NCI-H1930 (cell line): ENCODE measurements at places on chromosomes 11 and 22.
A peak's percentile ranks its signal among the peaks of the same experiment; 100 is the strongest.

GRCh38 chr11:61976813-61977475, 9.5 kb upstream of the FTH1 start:
- no peak for DNase-seq

- DNase-seq, result no peak
Observed at GRCh38 chr11:44805596-44805995, 78.8 kb downstream of the TSPAN18 start.

DNA sequence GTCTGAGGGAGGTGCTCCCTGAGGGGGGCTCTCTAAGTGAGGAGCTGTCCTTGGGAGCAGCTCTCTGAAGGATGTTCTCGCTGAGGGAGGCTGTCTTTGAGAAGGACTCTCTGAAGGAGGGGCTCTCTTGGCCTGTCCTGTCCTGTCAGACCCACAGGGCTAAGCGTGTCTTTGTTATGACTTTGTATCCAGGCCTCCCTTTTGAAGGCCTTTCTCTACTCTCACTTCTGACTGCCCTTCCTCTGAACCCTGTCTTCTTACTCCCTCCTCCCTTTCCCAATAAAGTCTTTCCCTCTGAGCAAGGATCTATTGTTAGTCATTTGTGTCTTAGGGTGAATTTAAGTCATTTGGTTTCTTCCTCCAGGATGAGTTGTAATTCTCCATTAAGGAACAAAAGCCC, 330.1 kb upstream of the PLET1 start:
- no peak for DNase-seq

DNA sequence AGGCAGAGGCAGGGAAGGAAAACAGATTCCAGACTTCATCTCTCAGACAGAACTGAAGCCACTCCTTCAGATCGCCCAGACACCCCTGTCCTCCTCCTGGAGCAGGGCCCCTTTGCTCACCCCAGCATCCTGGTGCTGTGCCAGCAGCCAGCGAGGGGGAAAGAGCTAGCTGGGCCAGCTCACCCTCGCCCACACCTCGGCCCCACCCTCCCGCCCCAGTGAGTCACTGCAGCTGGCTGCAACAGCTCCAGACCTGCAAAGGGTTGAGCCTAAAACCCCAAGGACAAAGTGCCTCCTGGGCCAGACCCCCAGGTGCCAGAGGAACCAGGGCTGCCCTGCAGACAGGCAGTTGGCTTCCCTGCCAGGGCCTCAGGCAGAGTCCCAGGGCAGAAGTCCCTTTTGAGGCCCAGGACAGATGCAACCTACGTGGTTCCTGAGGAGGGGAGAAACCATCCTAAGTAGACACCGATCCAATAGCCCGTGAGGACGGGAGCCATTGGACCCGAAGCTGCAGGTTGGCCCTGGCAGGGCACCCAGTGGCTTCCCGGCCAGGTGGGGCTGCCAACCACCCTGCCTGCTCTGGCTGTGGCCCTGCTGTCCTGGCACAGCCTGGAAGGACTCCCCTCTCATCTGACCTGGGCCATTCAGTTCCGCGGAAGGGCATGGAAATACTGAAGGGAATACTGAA, 7.2 kb downstream of the AHNAK start:
- no peak for DNase-seq

DNA sequence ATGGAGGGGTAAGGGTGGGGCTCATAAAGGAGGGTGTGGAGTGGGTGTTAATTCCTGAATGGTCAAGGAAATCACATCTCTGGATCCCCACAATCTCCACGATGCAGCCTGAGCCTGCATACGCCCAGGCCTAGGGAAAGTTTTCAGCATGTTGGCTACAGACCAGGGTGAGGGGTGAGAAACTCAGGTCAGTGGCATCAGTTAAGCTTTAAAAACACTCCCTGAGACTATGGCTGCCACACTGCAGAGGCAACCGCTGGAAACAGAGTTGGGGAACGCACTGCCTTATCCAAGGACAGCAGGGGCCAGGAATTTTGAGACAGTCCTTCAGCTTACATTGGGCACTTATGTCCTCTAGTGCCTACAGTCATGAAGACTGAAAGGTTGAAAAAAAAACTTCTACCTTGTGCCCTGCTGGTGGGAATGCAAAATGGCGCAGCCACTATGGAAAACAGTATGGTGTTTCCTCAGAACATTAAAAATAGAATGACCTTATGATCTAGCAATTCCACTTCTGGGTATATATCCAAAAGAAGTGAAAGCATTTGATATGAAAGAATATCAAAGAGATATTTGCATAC, 19.7 kb downstream of the DKK3 start:
- DNase-seq, result no peak

- DNase-seq, result no peak
Observed at GRCh38 chr22:36467042-36467810, 14.2 kb downstream of the TXN2 start.

GRCh38 chr11:115284773-115285172, 219.4 kb downstream of the CADM1 start:
- DNase-seq, result no peak

DNA sequence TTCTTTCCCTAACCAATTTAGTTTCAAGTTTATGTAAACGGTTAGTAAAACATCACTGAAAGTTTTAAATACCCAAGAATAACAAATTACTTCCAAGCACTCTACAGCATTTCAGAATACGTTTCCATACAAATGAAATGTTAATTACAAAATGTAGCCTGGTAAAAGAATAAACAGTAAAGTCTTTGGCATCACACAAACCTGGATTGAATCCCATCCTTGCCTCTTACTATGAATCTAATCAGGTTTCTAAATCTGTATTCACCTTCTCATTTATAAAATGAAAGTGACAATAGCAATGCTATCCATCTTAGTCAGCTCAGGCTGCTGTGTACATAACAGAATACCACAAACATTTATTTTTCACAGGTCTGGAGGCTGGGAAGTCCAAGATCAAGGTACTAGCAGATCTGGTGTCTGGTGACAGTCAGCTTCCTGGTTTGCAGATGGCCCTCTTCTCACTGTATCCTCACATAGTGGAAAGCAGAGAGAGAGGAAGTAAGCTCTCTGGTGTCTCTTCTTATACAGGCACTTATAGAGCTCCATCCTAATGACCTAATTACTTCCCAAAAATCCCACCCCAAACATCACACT, 19.2 kb downstream of the FAM168A start:
- DNase-seq, result no peak

DNA sequence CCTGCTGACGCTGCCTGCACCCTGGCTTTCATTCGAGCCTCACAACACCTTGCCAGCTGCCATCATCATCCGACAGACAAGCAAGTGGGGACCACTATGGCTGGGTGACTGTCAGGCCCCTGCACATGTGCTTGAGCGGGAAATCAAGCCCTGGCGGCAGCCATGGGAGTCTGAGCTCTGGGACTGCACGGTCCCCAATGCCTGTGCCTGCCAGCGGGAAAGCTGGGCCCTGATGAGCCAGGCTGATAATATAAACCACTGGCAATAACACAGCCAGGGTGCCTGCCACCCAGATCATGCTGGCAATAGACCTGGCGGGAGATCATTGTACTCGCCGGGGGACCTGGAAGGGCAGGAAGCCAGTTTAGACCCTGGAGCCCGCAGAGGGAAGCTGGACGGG, 2.5 kb downstream of the FGF3 start:
- DNase-seq, result no peak

GRCh38 chr22:32800994-32801536, 440 bp upstream of the TIMP3 start:
- DNase-seq, result no peak

DNA sequence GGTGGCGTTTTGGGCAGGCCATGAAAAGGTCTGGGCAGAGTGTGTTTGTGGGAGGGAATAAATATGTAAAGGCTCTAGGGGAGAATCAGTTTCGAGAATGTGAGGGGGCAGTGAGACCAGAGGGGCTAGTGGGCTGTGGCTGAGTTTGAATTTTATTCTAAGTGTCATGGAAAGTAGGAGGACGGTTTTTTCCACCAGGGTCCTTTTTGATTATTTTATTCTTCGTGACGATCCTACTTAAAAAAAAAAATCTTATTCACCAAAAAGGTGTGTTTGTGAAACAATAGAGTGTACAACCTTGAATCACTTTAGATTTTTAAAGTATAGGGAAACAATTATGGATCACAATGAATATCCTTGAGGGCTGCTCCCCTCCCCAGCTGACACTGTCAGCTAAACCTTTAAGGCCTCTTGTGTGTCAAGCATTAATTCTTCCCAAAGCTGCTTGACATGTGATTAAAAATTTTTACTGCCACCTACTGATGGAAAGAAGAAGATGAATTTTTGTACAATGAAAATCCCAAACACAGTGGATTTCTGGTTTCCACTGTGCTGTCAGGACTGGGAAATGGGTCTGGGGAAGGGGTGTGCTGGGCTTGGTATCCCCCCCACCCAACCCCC, 107.5 kb upstream of the OR4B1 start:
- peak; percentile 16 for DNase-seq

DNA sequence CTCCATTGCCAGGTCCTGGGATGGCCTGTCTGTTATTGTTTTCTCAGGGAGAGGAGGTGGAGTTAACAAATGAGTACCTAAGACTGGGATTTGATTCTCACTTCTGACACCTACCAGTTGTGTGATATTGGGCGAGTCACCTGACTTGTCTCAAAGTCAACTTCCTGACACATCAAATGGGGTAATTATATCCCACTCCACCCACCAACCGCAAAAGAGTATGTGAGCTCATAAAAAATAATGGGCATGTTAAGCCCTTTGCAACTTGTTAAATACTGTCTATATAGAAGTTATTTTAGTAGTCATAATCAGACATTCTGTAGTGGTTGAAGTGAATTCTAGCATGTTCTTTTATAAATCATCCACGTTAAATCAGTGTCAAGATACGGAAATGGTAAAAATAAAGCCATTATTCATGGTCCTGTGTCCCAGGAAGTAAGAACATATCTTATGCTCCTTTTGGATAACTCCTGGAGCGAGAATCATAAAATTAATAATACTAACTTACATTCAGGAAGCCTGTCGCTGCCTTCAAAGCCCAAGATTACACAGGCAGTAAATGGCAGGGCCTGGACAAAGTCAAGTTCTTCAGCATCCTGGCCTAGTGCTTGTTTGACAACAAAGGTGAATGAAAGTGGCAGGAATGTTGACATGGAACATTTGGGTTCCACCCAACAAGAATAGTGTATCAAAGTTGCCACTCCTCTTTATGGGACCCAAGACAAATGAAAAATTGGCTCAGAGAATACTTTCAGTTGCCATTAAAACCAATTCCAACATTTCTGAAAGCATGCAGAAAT, 54.3 kb downstream of the SYTL2 start:
- no peak for DNase-seq

- DNase-seq, result no peak
Observed at GRCh38 chr11:102269927-102270326, 47.4 kb upstream of the BIRC3 start.
